Muscle of arm (tissue), 14 donors: ENCODE measurements at places on chromosomes 3 and 15.

- peak; percentile 72 for DNase-seq
Measured at GRCh38 chr15:60396958-60397771, 621 bp downstream of the ANXA2 start.

DNA sequence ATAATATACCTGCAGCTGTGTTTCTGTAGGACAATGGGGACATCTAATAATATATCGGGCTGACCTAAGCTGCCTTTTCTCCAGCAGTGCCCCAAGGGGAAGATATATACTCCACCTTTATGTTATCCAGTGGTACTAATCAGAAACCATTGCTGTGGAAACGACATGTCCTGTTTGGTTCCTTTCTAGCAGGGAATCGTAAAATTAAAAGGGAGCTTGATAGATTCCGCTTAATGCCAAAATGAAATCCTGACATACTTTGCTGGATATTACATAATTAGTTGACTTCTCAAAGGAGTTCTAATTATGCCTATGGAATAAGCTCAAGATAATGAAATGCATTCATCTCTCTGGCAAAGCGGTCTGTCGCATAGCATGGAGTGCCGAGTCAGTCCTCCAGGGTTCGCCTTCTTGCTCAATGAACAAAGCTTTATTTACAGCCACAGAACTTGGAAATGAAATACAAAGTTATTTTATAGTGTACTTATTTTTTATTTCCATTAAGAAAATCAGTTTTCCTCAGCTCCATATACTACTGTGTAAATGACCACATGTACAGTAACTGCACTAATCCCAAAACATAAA is 262.8 kb downstream of the LRTM1 start:
- no peak for DNase-seq

DNA sequence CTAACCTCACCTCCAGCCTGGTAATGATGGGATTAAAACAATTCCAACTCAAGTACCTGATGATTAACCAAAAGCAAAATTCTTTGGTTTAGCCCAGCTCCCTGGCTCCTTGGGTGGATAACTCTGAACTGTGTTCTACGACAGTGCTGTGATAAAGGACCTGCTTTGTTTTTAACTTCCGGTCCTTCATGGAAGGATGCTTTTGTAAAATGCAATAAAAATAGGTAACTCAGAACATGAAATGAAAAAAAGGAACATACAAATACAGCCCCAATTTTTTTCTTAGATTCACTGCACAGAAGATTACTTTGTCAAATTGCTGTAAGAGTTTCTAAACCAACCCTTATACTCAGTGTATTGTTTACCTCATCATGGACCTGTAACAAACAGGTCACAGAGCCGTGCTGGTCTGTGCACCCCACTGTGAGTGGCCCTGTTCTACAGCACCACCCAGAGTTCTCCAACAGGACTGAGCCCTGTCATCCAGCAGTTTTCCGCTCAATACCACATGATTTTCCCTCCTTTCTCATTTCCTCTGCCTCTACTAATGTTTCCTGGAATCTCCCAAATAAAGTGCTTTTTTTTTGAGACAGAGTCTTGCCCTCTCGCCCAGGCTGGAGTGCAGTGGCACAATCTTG is 4.9 kb upstream of the PCYT1A start:
- no peak for DNase-seq

- DNase-seq: no peak
Measured at GRCh38 chr3:123803521-123803920, 80.6 kb downstream of the MYLK start.

- no peak for DNase-seq
Measured at GRCh38 chr15:51199541-51199940, 104.8 kb upstream of the TNFAIP8L3 start.

GRCh38 chr3:33467786-33468185 is 27.6 kb upstream of the UBP1 start:
- DNase-seq: no peak

DNA sequence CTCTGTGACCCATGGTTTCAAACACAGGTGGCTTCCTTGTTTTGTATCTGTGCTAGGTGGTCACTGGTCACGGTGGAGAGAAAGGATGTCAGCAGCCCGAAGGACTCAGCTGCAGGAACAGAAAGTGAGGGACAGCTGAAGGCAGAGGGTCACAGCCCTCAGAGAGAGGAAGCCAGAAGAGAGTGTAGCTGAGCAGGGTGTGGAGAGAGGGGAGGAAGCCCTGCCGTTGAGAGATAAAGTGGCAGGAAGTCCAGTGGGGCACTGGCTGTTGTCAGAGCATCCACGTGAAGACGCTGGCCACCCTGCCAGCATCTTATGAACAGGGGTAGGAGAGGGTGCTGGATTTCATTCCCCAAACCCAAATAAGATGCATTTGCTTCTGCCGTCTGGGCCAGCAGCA is 36.9 kb downstream of the LIMD1 start:
- DNase-seq: no peak

- DNase-seq: no peak
Measured at GRCh38 chr3:12901623-12902045, 60.3 kb upstream of the RPL32 start.

DNA sequence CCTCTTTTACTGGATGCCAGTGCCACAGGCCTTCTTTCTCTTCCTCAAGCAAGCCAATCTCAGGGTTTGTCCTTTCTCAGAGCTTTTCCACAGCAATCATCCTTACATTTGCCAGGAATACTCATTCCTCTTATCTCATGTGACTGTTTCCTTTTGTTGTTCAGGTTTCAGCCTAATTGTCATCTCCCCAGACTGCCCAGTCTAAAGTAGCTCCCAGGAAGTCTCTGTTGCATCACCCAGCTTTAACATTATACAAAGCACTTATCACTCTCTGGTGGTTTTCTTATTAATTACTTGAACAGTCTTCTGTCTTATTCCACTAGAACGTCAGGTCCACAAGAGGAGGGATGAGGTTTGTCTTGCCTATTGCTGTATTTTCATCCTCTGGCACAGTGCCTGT is 65.8 kb downstream of the CADPS start:
- no peak for DNase-seq

DNA sequence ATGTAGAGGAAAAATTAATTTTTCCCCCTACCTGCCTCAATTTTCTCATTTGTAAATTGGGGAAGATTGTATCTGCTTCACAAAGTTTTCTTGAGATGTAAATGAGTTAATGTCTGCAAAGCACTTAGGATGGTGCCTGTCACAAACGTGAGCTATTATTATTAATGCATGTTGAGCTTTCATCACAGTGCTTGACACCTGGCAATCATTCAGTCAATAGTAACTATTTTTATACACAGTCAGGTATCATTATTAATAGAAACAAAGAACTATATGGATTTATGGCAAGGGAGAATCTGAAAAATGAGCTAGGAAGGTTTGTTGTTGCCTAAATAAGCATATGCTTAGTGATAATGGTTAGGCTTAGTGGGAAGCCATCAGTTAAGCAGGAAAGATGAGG is 238.2 kb upstream of the GRM7 start:
- DNase-seq: no peak
